Right forelimb (tissue), 1 donor: ENCODE measurements at places on chromosomes 7 and 10.
A peak's percentile ranks its signal among the peaks of the same experiment; 100 is the strongest.

DNA sequence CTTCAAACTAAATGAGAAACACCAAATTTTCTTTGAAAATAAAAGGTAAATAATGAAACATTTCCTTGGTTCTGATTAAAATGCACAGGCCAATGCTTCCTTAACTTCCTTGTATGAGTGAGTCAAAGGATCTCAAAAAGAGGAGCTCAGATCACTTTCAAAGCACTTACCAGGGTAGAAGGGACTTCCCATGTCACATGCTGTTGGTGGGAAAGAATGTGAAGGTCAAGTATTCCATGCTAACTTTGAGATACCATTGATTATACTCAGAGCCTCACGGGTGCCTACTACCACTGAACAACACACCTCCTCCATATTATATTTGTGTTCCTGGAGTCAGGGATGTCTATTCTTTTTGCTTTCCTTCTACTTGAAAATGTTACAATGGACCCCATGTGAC is 233.5 kb upstream of the KIAA1217 start:
- no peak for DNase-seq

DNA sequence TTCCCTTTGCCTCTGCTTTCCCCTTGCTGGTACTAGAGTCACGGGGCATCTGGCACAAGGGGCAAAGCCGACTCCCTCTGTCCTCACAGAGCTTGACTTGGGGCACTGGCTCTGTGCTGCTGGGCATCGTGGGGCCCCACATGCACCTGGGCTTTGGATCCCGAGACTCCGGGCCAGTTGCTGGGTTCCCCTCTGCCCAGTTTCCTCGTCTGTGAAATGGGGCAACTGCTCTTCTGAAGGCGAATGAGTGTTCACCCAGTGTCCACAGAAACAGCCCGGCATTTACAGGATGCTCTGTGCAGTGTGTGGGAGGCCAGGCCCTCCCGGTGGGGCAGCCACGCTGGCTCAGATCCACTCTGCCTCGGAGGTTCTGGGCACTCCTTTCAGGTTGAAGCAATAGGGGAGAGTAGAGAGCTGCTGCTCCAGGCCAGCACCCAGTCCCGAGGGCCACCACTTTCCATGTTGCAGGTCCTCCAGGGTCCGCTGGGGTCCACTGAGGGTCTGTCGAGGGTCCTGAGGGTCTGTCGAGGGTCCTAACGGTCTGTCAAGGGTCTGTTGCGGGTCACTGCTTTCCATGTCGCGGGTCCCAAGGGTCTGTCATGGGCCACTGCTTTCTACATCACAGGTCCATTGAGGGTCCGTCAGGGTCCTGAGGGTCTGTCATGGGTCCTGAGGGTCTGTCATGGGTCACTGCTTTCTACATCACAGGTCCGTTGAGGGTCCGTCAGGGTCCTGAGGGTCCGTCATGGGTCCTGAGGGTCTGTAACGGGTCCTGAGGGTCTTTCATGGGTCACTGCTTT is 103.6 kb downstream of the VIPR2 start:
- no peak for DNase-seq

DNA sequence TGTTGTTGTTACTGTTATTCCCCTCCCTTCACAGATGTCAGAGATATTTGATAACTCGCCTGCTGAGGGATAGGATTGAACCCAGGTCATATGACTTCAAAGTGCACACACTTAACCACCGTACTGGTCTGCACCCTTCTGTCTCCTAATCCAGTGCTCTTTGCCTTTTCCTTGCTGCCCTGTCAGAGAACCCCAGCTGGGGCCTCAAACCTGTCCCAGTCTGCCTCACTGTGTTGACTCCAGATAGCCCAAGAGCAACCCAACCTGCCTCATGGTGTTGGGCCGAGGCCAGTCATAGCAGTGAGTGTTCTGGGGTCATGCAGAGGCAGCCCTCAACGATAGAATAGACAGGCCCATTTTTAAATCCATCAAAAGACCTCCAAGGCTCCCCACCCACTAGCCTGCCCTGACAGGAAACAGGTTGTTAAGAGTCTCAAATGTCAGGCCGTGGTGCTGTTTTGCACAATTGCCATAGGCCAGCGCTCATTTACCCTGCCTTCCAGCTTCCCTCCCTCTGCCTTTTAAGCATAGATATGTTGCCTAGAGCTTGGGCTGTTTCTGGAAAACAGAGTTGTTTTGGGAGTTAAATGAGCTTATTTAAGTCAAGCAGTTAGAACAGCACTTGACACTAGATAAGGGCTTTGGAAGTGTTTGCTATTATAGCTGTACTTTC is 37.0 kb upstream of the PDCD4 start:
- DNase-seq: peak; percentile 63

- DNase-seq: no peak
Observed at GRCh38 chr7:21636694-21637093, 93.9 kb downstream of the DNAH11 start.
